Fibroblast of skin of right quadriceps (primary cell): ENCODE measurements at places on chromosomes 5 and 9.

GRCh38 chr9:16899606-16900005 lies 29.1 kb upstream of the BNC2 start:
- DNase-seq = no peak

GRCh38 chr9:69871118-69871834 lies 50.7 kb downstream of the CFAP95 start:
- DNase-seq = peak; percentile 76

DNA sequence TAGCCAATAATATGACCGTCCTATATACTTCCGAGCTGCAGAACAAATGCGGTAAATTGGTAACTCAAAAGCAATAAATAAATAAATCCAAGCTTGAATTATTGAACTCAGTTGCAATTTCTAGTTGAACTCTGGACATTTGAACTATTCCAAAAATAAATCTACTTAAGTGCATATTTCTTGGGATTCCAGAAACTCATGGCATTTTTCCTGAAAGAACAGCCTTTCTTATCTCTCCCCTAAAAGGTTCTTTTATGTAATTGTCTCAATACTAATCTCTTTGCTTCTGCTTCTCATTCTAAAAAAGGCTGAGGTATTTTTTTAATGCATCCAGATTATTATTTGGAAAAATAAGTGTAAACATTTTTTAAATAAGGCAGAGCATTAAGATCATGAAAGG lies 131.7 kb downstream of the TRPM6 start:
- no peak for DNase-seq

GRCh38 chr5:40733434-40733833 lies 22.3 kb downstream of the TTC33 start:
- DNase-seq = no peak

- DNase-seq = peak; percentile 96
These were observed at the start of gene COL5A1 for GRCh38 chr9:134641173-134641989. Gene COL5A1 (plus strand): TSS chr9:134641803. CDS start chr9:134642188, 385 bp downstream.

GRCh38 chr5:167797933-167798332 lies 493.5 kb upstream of the WWC1 start:
- DNase-seq = no peak

- DNase-seq = no peak
These were observed 58.0 kb downstream of the ACO1 start for GRCh38 chr9:32442433-32442832.

GRCh38 chr5:98714710-98715288 lies 58.7 kb upstream of the RGMB start:
- DNase-seq = no peak

- no peak for DNase-seq
These were observed 102.9 kb upstream of the RAD23B start for GRCh38 chr9:107180206-107180605.

GRCh38 chr5:67163231-67163756 lies 33.3 kb downstream of the CD180 start:
- DNase-seq = no peak

- DNase-seq = peak; percentile 11
These were observed 194.6 kb upstream of the KIF2A start for GRCh38 chr5:62111428-62111827.

DNA sequence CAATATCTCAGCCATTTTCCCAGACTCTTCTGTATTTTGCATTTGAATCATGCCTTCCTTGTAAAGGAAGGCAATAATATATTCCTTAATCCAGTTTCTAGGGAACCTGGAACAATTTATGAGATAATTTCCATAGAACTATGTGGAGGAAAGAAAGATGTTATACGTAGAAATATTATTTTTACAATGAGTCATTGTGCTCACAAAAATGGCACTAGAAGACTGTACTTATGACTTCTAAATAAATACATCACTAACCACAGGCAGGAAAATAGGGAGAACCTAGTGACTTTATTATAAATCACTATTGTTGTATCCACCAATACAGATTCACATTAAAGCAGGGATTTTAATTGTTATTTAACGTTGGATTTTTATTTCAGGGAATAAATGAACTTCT lies 87.6 kb downstream of the FBXO38 start:
- DNase-seq = no peak

DNA sequence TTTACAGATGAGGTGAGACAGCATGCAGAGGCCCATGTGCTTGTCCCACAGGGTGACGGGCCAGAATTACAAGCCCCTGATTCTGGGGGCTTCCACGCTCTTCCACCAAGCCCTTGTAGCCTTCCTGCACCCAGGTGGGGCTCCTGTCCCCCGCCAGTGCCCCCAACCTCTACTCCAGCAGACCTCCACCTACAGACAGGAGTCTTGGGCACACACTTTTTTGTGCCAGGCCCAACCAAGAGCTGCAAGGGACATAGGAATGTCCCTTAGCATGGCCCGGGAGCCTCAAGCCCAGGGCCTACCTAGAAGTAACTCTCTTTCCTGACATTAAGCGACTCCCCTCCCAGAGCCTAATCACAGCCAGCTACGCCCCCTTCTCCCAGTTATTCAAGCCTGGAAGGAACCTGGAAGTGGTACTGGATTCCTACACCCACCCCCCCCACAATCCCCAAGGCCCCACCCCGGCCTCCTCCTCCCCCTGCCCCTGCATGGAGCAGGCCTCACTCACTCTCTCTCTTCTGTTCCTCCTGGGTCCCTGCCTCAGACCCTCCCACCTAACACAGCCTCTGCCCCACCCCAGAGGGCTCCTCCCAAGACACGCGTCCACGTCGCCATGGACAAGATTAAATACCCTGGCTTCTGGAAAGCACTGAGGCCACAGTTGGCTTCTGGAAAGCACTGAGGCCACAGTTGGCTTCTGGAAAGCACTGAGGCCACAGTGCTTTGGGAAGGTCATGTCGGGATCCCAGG lies 30.5 kb downstream of the ADAMTS2 start:
- peak; percentile 17 for DNase-seq

DNA sequence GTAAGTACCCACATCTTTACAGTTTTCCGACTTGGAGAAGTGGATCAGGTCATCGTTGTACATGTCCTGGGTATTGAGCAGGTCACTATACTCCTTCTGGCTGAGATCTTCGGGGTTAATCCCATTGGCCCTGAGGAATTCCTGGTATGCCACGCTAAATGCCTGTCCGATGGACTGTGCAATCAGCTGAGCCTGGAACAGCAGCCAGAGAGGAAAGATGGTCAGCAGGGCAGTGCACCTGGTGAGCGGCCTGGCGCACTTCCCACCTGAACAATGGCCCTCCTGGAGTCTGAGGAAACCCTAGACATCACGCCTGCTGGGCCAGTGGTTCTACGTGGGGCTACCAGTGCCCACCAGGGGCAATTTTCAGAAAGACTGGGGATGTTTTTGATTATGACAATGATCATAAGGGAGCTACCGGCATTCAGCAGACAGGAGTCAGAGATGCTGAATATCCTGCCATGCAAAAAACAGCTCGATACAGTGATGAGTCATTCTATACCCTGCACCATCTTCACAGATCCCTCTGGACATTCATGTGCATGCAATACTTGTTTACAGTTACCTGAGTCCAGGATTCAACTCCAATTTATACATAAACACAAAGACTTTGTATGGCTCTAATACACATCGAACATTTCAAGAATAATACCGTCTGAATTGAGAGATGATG lies 127.2 kb downstream of the ENTREP1 start:
- DNase-seq = no peak

- DNase-seq = no peak
These were observed 2.9 kb downstream of the NPDC1 start for GRCh38 chr9:137042751-137043727.

GRCh38 chr5:37005946-37006540 lies 129.5 kb downstream of the NIPBL start:
- DNase-seq = peak; percentile 21

DNA sequence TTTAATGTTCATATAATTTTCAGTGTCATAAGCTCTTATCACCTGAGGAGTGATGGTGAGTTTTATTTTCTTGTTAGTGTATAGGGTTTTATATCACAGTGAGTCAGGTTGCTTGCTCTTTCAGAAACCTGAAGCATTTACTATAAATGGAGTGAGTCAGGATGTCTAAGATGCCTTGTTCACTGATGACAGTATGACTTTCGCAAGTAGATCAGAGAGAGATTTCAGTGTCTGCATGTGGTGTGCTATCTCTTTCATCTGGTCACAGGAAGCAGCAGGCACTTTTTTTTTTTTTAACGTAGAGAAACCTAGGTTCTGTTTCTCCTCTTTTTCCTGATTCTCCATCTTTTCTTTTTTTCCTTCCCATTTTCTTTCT lies 237.1 kb downstream of the DMRTA1 start:
- DNase-seq = peak; percentile 89

GRCh38 chr5:41425736-41426135 lies 84.7 kb downstream of the PLCXD3 start:
- no peak for DNase-seq
